Muscle of leg (tissue), 16 donors: ENCODE measurements at places on chromosomes 3 and 15.

GRCh38 chr3:38121451-38121831 lies 15.5 kb downstream of the ACAA1 start:
- H3K27me3 ChIP-seq, result no peaks in the 10 kb centered on the region
- no peak overlapping the region for H3K27ac ChIP-seq
- no peak overlapping the region for H3K4me3 ChIP-seq
- no peak for DNase-seq
- no peaks in the 10 kb centered on the region for H3K4me1 ChIP-seq

- no peak overlapping the region for H3K27ac ChIP-seq
- no peaks in the 10 kb centered on the region for H3K27me3 ChIP-seq
- peaks cover 6% of the 10 kb centered on the region for H3K36me3 ChIP-seq
- H3K4me3 ChIP-seq, result no peak overlapping the region
Observed at GRCh38 chr3:5149306-5149880, 27.3 kb downstream of the ARL8B start.

- peaks cover 44% of the 10 kb centered on the region for H3K4me1 ChIP-seq
- H3K4me3 ChIP-seq, result peak within 1 kb of the TSS; percentile 99
- H3K36me3 ChIP-seq, result no peaks in the 10 kb centered on the region
- DNase-seq, result peak; percentile 98
- H3K27ac ChIP-seq, result peak within 1 kb of the TSS; percentile 100
Observed at GRCh38 chr15:67839929-67840748, at the start of gene RNU6-1. Gene RNU6-1 (minus strand): TSS chr15:67840045.

DNA sequence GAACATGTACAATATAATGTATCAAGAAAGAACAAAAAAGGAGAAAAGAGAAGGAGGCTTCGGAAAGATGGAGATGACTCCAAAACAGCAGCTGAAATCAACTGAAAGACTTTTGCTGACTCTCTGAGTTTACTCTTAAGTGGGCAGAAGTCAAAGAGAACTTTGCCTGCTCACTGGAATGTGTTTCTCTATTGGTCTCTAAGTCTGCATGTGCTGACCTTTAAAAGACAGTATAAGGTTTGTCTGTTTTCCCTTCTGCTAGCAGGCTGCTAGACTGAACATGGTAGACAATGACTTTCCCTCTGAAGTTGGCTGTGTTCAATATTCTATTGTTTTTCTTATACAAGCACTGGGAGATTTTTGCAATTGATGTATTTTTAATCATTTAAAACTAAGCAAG lies 7.2 kb upstream of the MAP4 start:
- H3K27me3 ChIP-seq, result no peaks in the 10 kb centered on the region
- H3K4me3 ChIP-seq, result no peak overlapping the region
- peaks cover 3% of the 10 kb centered on the region for H3K36me3 ChIP-seq

- peak; percentile 98 for DNase-seq
- H3K4me3 ChIP-seq, result no peak overlapping the region
- peak overlapping the region; percentile 88 for H3K27ac ChIP-seq
- peaks cover 55% of the 10 kb centered on the region for H3K4me1 ChIP-seq
- no peaks in the 10 kb centered on the region for H3K36me3 ChIP-seq
Observed at GRCh38 chr15:70608144-70608543, 155.2 kb downstream of the UACA start.

- H3K27ac ChIP-seq, result no peak overlapping the region
- H3K4me1 ChIP-seq, result peaks cover 53% of the 10 kb centered on the region
- DNase-seq, result no peak
- H3K4me3 ChIP-seq, result no peak overlapping the region
- no peaks in the 10 kb centered on the region for H3K27me3 ChIP-seq
Observed at GRCh38 chr15:90037511-90037860, 36.4 kb downstream of the ZNF710 start.

DNA sequence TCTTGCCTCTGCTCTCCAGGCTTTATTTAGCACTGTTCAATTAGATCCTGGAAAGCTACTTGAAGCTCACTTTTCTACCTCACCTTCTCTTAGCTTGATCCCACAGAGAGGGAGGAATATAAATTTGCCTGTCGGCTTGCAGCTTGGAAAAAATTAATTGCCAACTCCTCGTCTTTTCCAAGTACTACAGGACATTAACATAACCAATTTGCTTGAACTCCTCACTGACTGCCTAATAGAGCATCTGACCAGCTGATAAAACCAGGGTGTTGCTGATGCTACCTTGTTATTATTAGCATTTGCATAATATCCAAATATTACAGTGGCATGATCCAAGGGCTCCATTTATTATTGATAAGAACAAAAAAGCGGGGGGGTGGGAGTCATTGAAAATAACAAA lies 561.8 kb downstream of the MCTP2 start:
- no peaks in the 10 kb centered on the region for H3K4me1 ChIP-seq
- no peak overlapping the region for H3K27ac ChIP-seq
- no peaks in the 10 kb centered on the region for H3K36me3 ChIP-seq
- DNase-seq, result no peak

- no peak overlapping the region for H3K27ac ChIP-seq
- no peak for DNase-seq
- H3K4me1 ChIP-seq, result no peaks in the 10 kb centered on the region
- H3K27me3 ChIP-seq, result no peaks in the 10 kb centered on the region
- no peak overlapping the region for H3K4me3 ChIP-seq
- no peaks in the 10 kb centered on the region for H3K36me3 ChIP-seq
Observed at GRCh38 chr15:94912760-94913159, 681.4 kb downstream of the MCTP2 start.

DNA sequence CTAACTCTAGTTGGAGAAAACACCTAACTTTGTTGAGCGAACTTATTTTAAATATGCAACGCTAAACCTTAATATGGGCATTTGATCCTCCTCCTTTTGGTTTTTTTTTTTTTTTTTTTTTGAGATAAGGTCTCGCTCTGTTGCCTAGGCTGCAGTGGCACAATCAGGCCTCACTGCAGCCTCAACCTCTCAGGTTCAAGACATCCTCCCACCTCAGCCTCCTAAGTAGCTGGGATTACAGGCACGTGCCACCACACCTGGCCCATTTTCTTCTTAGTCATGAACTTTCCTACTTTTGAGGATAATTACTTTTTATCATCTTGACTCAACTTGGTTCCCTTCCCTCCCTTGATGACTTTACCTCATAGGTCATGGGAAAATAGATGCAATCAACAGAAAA lies 3.9 kb downstream of the NUSAP1 start:
- H3K27ac ChIP-seq, result no peak overlapping the region
- H3K27me3 ChIP-seq, result no peaks in the 10 kb centered on the region
- H3K4me3 ChIP-seq, result no peak overlapping the region
- H3K36me3 ChIP-seq, result peaks cover 19% of the 10 kb centered on the region
- peaks cover 11% of the 10 kb centered on the region for H3K4me1 ChIP-seq
- no peak for DNase-seq

DNA sequence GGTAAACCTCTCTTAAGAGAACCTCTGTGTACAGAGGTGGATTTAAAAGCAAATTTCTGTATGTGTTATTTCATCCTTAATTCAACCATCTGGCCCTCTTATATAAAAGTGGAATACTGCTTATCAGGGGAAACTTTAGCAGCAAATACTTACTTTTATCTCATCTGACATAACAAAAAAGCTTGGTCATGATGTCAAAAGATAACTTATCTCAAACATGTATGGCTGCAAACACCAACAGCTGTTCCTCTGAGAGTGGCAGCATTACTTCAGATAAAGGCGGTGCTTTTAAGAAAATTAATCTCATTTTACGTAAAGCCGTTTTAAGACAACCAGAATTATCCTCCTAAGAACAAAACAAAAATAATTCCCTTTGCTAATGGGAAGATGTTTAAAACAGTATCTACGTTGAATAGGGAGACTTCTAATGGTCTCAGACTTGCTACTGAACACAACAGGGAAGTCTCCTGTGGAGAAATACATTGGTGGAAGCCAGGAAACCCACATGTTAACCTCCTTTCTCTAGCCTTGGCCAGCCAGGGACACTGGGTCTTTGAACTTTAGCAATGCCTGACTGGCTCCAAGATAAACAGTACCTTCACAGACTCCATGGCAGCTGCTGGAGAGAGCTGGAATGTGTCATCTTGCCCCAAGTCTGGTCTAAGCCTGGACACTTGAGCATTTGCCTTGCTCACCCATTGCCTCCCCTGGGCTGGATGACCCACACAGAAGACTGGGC lies 18.1 kb downstream of the ARRDC4 start:
- peaks cover 2% of the 10 kb centered on the region for H3K36me3 ChIP-seq
- peaks cover 17% of the 10 kb centered on the region for H3K4me1 ChIP-seq
- no peaks in the 10 kb centered on the region for H3K27me3 ChIP-seq
- no peak overlapping the region for H3K27ac ChIP-seq

DNA sequence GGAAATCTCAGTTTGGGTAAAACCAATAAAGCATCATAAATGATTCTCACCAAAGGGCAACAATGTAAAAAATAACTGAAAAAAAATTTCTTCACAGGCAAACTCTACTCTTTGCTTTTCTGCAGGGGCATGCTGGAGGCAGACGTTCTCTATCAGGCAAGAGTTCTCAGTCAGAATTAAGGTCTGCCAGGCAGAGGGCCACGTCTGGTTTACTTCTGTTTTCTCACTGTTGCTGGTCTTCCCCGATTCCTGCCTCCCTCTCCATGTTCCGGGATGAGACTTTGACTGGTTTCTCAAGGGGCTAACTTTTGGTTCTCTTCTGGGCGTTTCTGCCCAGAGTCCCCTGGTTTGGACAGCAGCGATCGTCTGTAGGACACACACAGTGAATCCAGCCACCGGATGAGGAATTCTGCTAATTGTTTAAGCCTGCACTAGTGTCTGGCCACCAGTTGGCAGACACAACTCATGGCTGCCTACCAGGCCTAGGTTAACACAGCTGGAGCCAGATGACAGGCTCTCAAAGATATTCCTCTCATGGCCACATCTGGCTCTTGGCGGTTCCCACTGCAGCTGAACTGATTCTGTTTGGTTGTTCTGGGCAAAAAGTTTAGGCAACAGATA lies 273.1 kb downstream of the FOXP1 start:
- no peaks in the 10 kb centered on the region for H3K36me3 ChIP-seq
- no peak overlapping the region for H3K4me3 ChIP-seq
- peaks cover 10% of the 10 kb centered on the region for H3K4me1 ChIP-seq
- H3K27me3 ChIP-seq, result no peaks in the 10 kb centered on the region
- peak; percentile 64 for DNase-seq

DNA sequence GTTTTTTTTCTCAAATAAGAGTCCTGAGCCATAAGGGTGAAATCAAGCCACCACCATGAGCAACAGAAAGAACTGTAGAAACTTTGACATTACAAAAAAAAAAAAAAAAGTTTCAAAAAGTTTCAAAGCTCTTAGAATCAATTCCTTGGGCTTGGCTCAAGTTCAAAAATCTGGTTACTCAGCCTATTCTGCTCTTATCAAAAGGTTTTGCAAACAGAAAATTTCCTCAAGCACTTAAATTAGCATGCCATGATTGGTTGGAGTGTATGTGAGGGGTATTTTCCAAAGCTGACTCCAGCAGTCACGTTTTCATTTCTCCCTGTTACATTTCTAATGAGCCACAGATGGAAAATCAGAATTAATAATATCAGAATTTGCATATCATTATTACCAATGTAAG lies 12.1 kb upstream of the PEX5L start:
- no peaks in the 10 kb centered on the region for H3K4me1 ChIP-seq
- no peak overlapping the region for H3K27ac ChIP-seq

DNA sequence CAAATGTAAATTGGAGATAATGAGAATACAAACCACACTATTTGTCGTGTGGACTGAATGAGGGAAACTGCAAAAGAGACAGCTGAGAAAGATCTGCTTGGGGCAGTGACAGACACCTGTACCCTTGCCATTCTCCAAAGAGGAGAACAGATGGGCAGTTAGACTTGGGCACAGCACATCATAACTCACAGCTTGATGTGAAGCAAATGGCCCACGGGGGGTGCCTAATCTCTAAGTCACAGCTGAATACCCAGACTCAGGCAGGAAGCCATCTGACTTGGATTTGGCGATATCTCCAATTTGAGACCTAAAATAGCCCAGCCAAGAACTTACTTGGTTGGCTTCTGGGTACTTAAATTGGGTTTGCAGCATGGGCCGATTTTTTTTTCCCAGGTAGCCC lies 10.0 kb upstream of the SLC6A11 start:
- no peak overlapping the region for H3K27ac ChIP-seq
- no peak for DNase-seq
- H3K4me3 ChIP-seq, result no peak overlapping the region
- H3K4me1 ChIP-seq, result no peaks in the 10 kb centered on the region
- peaks cover 5% of the 10 kb centered on the region for H3K27me3 ChIP-seq
- H3K36me3 ChIP-seq, result no peaks in the 10 kb centered on the region

- H3K27me3 ChIP-seq, result no peaks in the 10 kb centered on the region
- no peaks in the 10 kb centered on the region for H3K36me3 ChIP-seq
- no peak for DNase-seq
- peaks cover 2% of the 10 kb centered on the region for H3K4me1 ChIP-seq
- H3K4me3 ChIP-seq, result no peak overlapping the region
Observed at GRCh38 chr3:111714305-111714704, 119.2 kb upstream of the ZBED2 start.

DNA sequence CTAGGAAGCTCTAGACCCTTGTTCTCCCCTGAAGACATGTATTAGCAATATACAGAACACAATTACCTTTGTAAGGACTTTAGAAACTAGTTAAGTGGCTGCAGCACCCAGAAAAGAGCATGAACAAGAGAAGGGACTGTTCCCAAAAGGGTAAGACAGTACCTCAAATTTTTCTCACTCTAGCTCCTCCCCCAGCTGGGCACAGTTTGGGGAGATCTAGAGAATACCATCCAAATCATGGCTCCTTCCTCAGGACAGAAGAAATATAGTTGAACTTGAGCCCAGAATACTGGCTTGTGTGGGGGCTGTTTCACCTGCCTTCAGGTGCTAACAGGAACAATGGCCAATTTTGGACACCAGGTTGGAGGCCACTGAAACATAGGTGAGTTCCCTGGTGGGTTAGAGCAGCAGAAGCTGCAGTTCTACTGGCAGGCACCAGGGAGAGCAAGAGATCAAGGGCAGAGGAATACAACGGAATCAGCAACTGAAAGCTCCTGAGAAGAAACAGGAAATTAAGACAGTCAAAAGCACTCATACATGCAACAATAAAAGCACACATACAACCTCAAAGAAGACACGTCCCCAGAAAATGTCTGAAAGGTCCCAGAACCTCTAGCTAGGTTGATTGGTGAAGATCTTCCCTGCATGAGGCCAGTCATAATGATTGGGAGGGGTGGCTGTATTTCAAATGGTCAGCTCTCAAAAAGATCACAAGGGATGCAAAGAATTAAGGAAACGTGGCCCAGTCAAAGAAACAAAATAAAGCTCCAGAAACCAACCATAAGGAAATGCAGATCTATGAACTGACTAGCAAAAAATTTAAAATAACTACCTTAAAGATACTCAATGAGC lies 104.9 kb upstream of the ASB14 start:
- no peak overlapping the region for H3K4me3 ChIP-seq
- no peaks in the 10 kb centered on the region for H3K27me3 ChIP-seq
- H3K27ac ChIP-seq, result no peak overlapping the region

- no peak for DNase-seq
- no peak overlapping the region for H3K27ac ChIP-seq
- no peak overlapping the region for H3K4me3 ChIP-seq
Observed at GRCh38 chr15:37773111-37773860, 161.2 kb upstream of the TMCO5A start.

DNA sequence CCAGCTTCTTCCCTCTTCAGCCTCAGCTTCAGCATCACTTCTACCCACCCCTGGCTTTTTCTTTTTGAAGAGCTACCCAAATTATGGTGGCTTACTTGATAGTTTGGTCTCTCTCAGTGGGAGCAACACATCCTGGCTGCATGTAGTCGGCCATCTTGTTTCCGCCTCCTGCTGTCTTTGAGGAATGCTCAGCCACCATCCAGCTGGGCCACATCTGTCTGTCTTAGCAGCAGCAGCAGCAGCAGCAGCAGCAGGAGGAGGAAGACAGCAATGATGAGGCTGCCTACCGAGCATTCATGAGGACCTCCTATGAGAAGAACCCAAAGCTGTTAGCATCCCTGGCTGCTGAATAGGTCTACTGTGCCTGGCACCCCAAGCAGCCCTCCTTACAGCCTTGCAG lies 19.7 kb downstream of the IL16 start:
- no peak overlapping the region for H3K27ac ChIP-seq
- H3K27me3 ChIP-seq, result no peaks in the 10 kb centered on the region
- no peaks in the 10 kb centered on the region for H3K36me3 ChIP-seq
